Dermis lymphatic vessel endothelial cell (primary cell): ENCODE measurements at places on chromosomes 3 and 15. TPM values are rescaled to one million over a fixed set of nuclear protein-coding genes. Genes with fewer than 3 reads are reported as not detected.

The B3GALNT1 gene
- 8.5 and 10.1 TPM in 2 replicates for total RNA-seq

The CELSR3 gene
- total RNA-seq = 0.09 and 0.22 TPM in 2 replicates

The ECE2 gene
- total RNA-seq = not detected in 2 replicates

The SLC24A5 gene
- total RNA-seq = not detected in 2 replicates

The SYNPR gene
- not detected in 2 replicates for total RNA-seq

The ALG1L2 gene
- total RNA-seq = not detected in 2 replicates

The SAMD7 gene
- total RNA-seq = not detected in 2 replicates

The RPSA gene
- 1,007 and 1,295 TPM in 2 replicates for total RNA-seq

The GOLGA8H gene
- 0.69 and 0.98 TPM in 2 replicates for total RNA-seq

The KLHL40 gene
- total RNA-seq = not detected in 2 replicates

The WHAMM gene
- total RNA-seq = 6.1 and 6.2 TPM in 2 replicates

The SYNM gene
- 86.0 and 167 TPM in 2 replicates for total RNA-seq

The KLHL6 gene
- 0.26 and 0.33 TPM in 2 replicates for total RNA-seq

The P4HTM gene
- total RNA-seq = 3.0 and 3.2 TPM in 2 replicates

The CDHR4 gene
- total RNA-seq = not detected in 2 replicates
